ENCODE measurements at places on chromosomes 16 and 17.
A peak's percentile ranks its signal among the peaks of the same experiment; 100 is the strongest.

DNA sequence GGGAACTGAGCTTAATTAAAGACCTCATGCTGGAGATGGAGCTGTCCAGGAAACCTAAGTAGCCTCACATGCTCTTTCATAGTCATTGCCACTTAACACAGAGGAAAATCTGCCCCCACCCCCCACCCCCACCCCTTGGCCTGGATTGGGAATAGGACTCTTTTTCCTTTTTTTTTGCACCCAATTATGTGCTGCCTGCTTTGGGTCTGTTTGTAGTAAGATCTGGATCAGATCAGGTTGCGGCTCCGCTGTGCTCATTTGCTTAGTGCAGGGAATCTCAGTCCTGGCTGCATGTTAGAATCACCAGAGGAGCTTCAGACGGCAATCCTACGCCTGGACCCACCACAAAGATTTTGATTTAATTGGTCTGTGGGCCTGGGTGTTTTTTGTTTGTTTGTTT is 219.0 kb downstream of the UTP18 start:
- no peak for DNase-seq

DNA sequence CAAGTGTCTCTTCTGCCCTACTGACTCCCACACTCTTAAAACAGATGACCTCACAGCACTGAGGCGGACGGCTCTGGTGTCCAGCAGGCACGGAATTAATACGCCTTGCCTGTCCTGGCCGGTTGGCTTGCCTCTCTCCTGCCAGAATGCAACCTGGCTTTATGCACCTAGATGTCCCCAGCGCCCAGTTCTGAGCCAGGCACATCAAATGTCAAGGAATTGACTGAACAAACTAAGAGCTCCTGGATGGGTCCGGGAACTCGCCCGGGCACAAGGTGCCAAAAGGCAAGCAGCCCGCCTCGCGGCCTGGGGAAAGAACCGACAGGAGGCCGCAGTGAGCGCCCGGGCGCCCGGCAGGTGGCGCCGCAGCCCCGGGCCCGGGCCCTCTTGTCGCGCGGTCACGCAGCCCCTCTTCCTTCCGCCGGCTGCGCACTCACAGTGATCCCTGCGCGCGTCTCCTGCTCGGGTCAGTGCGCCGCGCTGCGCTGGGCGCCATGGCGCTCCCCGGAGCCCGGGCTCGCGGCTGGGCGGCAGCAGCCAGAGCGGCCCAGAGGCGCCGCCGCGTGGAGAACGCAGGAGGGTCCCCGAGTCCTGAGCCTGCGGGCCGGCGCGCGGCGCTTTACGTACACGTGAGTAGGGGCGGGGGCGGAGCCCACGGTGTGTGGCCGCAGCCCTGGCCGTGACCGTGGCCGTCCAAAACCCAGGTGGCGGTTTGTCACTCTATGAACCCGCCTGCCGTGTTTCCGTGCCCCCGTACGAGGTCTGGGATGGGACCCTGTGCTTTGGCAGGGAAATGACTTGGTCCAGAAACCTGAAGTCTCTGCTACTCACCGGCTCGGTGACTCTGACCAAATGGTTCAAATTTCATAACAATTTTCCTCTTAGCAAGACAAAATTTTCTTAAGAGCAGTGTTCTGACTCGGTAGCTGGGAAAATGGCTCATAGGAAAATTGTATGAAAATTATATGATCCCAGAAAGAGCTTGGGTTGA is at the start of gene RSAD1:
Gene RSAD1 (plus strand): TSS at position 470 of the 991 bp plus-strand sequence. CDS start 25 bp downstream, at position 495.
- DNase-seq = peak; percentile 43

GRCh38 chr17:8629371-8630226 is 926 bp downstream of the MYH10 start:
- no peak for DNase-seq

DNA sequence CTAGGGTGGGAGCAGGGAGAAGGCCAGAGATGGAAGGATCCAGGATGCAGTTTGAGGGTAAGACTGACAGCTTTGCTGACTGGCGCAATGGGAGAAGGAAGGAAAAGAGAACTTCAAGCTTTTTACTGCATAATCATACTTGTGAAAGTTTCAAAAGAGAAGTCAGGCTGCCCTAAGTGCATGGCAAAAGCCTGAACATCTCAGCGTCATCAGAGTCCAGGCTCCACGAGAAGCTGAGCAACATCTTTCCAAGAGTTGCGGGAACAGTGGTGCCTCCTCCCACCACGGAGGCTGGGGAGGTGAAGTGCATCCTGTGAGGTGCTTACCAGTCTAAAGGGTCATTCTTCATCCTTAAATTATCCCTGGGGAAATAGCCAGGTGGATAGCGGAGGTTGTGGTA is 26.9 kb upstream of the SLC38A8 start:
- DNase-seq = no peak

Data from omental fat pad (tissue), 4 donors.